Right cardiac atrium (tissue), 5 donors: ENCODE measurements at places on chromosomes 12 and 14.

DNA sequence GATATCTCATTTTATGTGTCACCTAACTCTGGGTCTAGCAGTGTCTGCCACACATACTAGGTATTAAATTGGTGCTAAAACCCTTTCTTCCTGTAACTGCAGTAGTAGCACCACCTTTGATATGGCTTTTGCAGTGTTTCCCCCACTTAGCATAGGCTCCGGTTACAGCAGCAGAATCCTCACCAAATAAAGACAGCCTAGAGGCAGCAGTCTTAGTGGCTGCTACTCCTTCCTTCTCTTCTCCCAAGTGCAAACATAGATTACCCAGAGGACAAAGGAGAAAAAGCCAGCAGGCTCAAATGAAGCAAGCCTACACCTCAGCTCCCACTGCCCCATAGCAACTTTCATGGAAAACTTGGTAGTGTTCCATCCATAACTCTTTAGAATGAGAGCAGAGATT, 30.1 kb upstream of the ABCC9 start:
- DNase-seq: no peak

DNA sequence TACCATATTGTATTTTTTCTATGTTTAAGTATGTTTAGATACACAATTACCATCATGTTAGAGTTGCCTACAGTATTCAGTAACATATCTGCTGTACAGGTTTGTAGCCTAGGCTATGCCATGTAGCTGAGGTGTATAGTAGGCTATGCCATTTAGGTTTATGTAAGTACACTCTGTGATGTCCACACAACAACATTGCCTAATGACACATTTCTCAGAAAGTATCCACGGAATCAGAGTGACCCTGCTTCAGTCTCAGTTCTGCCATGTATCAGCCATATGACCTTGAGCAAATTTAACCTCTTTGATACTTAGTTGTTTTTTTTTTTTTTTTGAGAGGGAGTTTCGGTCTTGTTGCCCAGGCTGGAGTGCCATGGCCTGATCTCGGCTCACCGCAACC, 12.7 kb downstream of the SUSD6 start:
- DNase-seq: no peak

GRCh38 chr12:88111074-88111652, 30.7 kb downstream of the CEP290 start:
- DNase-seq: no peak

DNA sequence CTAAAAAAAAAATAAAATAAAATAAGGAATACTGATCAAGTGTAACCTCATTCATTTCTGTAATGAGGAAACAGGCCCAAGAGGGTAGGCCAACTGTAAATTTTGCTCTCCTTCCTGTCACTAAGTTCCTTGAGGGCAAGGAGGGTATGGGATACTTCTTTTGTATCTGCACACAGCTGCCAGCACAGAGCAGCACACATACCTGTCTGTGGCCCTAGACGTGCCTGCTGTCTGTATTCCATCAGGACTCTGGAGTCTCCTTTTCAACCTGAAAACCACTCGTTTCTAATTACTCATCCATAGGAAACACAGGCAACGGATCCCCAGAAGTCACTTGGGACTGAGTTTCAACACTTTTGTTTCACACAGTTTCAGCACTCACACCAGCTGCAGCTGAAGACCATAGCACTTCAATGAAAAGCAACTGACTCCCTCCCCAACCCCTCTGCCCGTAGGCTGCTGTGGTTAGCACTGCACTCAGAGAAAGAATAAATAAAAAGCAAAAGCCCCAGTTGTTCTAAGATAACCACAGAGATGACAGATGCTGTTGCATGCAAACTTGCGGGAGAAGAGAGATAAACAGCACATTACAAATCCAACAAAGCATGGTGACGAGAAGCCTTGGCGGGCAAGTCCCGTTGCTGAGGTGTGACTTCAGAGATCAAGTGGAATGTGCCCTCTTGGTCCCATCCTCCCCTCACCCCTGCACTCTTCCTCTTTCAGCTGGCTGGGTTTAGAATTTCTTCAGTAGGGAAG, 24.9 kb downstream of the CRACR2A start:
- DNase-seq: no peak

GRCh38 chr14:104975481-104976197, 2.5 kb downstream of the AHNAK2 start:
- no peak for DNase-seq
